Activated CD4-positive, alpha-beta T cell treated with anti-CD3 and anti-CD28 coated beads, Interleukin-2, amount 50 U/mL, for 48 hours (primary cell): ENCODE measurements at places on chromosomes 7 and 10.

GRCh38 chr10:97224483-97225435 is 39.0 kb upstream of the SLIT1 start:
- DNase-seq = no peak

GRCh38 chr7:22569586-22570321 is 69.8 kb upstream of the STEAP1B start:
- no peak for DNase-seq

- DNase-seq = no peak
Observed at GRCh38 chr10:46311501-46311951, 24.7 kb downstream of the ANTXRL start.

- no peak for DNase-seq
Observed at GRCh38 chr10:31773749-31774298, 154.8 kb downstream of the ARHGAP12 start.

DNA sequence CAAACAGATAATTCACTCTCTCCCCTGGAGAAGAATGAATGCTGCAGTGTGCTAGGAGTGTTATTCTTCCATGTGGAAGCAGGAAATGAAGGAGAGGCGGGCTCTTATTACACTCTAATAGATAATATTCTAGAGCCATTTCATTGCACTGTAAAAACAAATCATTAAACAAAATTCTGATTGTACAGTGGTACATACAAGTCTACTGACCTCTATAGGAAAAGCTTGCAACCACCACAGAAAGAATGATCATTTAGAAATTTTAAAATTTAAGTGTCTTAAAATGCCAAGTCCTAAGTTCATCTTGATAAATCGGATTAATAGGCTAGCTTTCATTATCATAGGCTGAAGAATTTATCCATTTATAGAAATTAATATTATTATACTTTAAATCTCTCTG is 960.3 kb upstream of the LRRN3 start:
- no peak for DNase-seq

DNA sequence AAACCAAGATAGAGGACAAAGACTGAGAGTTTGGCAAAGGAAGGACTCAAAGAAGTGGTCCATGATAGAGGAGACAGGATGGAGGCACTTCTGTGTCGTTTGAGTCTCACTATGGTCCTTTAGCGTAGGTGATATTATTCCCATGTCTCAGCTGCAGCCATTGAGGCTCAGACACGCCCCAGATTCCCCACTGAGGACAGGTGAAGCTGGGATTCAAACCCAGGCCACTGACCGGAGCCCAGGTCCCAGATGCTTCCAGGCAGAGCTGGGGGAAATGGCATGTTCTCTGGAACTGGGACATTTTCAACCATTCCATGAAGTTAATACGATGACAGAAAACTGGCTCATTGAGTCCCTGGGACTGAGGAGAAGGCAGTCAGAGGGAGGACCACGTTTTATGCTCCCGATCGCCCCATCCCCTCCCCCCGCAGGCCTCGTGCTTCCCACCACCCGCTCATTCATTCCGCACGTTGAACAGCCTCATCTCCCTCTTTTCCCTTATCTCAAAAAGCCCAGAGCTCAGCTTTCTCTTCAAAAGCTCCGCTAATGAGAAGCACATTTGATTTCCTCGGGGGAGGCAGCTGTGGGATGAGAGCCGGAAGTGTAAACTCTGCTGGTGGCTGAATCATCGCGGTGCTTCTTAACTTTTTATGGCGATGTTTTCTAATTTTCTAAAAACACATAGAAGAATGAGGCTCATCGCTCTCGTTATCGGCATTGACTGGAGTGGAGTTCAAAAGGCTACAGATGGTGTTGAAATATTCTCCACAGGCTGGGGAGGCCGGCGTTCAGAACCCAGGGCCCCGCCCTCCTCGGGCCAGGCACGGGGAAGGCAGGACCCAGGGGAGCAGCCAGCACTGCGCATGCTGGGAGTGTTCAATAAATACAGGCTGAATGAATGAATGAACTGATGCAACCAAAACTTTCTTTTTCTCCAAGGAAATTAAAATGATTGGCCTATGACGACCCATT is 64.0 kb downstream of the OAT start:
- peak; percentile 35 for DNase-seq

- DNase-seq = no peak
Observed at GRCh38 chr10:129716211-129716681, 247.8 kb downstream of the EBF3 start.

DNA sequence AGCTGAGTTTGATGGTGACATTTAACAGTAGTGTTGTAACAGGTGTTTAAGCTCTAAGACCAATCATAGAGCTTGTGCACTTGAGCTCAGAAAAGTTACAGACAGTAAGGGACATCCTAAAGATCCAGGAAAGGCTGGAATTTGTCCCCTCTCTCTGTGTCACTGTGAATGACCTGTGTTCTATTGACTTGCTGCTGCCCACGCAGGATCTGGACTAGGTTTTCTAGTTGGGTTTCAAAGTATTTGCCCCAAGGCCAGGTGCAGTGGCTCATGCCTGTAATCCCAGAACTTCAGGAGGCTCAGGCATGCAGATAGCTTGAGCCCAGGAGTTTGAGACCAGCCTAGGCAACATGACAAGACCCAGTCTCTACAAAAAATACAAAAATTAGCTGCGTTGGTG is 17.1 kb downstream of the AOC1 start:
- DNase-seq = no peak

DNA sequence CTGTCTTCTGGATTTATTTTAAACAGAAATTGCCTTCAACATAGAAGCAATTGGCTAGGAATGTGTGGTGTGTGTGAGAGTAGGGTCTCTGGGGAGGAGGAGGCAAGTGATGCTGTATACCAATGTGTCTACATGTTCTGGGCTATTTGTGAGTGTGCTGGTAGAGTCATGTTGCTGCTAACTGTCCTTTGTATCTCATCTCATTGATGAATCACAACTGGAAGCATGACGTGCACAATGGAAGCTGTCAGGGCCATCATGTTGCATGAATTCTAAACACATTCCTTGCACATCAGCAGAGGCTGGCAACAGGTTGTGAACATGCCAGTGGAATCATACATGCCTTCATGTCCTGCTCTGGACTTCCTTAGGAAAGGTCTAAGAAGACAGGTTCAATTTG is 199.7 kb downstream of the BMPER start:
- DNase-seq = no peak

GRCh38 chr7:89133357-89133756 is 337.8 kb upstream of the TEX47 start:
- DNase-seq = no peak

- DNase-seq = no peak
Observed at GRCh38 chr7:129332254-129333035, 101.8 kb upstream of the STRIP2 start.

- no peak for DNase-seq
Observed at GRCh38 chr10:43360086-43360485, 11.3 kb upstream of the FXYD4 start.

DNA sequence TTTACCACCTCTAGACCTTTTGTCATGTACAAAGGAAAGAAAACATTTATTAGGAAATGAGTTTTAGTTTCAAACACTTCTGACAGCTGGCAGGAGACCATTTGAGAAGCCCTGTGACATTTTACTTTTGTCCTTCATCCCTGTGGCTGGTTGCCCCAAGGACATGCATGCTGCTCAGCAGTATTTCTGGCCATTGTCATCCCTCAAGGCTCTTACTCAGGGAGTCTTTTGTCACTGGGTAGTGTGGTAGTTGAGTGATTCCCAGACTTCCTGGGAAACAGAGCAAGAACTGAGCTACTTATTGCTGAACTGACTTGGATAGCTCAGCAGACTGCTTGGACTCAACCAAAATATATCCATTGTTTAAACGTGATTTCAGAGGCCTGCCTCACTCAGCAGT is 142.8 kb downstream of the LRRC4 start:
- no peak for DNase-seq
